GM12891 (cell line): ENCODE measurements at places on chromosomes 2 and 18.

GRCh38 chr2:36704475-36705150, 8.1 kb downstream of the VIT start:
- no peak for DNase-seq

DNA sequence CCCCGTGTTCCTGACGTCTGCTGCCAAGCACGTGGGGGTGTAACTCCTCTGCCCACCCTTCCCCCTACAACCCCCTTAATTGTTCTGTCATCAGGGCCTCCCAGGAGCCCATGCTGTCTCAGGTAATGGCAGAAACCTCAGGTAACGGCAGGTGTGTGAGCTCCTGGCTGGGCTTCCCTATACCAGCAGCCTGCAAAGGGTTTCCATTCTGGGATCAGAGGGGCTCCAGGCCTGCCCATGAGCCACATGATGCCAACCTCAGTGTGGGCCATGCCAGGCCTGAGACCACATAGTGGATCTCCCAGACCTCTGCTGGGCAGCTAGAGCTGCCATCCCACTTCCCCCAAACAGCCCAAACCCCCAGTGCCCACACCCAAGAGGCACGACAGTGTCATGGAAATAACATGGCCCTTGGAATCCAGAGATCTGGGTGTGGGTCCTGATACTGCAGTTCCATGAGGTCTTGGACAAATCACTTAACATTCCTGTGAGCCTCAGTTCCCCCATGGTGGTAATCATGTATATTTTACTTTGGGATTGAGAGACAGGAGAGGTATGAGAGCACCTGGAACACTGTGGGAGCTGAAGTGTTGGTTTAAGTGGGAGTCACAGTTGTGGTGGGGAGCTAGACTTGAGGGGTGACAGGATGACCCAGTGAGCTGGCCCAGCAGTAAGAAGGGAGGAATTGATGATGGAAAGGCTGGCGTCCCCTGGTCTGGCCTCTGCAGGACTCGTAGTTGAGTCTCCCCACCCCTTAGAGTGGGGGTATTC, 59.6 kb downstream of the ATOH8 start:
- no peak for DNase-seq

GRCh38 chr2:3470856-3471737, 48.2 kb downstream of the ADI1 start:
- no peak for DNase-seq

- DNase-seq: no peak
Observed at GRCh38 chr18:61352059-61352458, 18.8 kb downstream of the CDH20 start.

GRCh38 chr18:10504723-10505122, 21.1 kb upstream of the NAPG start:
- DNase-seq: no peak

DNA sequence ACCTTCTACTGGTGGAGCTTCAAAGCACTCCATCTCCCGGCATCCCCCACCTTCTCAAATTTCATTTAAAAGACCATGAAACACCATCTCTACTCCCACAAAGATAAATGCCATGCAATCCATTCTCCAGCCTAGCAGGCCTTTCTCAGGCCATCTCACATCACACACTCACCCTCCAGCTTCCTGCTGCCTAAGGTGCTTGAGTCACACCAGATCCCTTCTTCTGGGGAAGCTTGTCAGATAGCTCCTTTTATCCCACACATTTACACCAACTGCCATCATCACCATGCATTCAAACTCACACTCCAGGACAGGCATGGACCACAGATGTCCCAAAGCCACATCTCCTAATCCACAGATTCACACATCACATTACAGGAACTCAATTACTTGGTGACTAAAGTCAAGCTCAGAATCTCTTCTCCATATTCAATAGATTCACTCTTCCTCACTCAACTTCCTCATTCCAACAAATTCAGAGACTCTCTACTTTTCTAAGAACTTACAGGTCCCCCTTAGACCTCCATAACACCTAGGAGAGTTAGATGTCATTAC, 292.5 kb downstream of the TNS1 start:
- DNase-seq: no peak

DNA sequence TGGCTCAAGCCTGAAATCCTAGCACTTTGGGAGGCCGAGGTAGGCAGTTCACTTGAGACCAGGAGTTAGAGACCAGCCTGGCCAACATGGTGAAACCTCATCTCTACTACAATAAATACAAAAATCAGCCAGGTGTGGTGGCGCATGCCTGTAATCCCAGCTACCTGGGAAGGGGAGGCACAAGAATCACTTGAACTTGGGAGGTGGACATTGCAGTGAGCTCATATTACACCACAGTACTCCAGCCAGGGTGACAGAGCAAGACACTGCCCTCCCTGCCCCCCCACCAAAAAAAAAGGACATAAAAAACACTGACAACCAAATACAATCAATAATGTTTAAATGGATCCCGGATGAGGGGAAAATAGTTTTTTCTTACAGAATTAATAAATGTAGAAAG, 7.8 kb downstream of the TIA1 start:
- DNase-seq: no peak

DNA sequence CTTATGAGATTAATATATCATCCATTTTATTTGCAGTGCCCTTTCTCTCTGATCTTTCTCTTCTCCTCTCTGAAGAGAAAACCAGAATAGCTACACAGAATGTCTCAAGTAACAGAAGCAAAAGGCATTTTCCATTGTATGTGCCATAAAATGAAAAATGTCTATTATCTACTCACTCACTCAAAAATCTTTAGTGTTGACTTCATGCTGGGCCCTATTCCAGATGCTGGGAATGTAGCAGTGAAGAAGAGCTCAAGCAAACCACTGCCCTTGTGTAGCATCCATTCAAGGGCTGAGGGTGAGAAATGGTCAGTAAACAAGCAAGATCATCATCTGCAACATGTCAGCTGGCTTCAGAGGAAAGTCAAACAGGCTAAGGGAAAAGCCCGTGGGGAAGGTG, 427.7 kb downstream of the METTL4 start:
- no peak for DNase-seq

DNA sequence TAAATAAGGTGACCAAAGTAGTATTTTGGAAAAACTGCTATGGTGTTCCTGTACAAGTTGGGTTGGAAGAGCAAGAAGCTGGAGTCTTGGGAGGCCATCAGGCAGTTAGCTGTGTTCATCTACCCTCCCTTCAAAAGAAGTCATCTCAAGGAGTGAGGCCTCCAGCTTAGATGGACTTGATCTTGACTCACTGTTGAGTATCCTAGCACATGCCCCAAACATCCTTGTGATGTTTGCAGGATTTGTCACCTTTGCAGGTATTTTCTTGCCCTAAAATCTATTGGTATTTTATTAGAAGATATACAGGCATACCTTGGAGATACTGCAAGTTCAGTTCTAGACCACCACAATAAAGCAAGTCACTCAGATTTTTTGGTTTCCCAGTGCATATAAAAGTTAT, 30.2 kb downstream of the RNMT start:
- DNase-seq: no peak

GRCh38 chr2:203569677-203570316, 34.7 kb upstream of the RAPH1 start:
- DNase-seq: no peak

GRCh38 chr2:134296301-134296700, 42.4 kb downstream of the MGAT5 start:
- DNase-seq: no peak

- no peak for DNase-seq
Observed at GRCh38 chr2:18662689-18663088, 73.3 kb upstream of the NT5C1B start.

DNA sequence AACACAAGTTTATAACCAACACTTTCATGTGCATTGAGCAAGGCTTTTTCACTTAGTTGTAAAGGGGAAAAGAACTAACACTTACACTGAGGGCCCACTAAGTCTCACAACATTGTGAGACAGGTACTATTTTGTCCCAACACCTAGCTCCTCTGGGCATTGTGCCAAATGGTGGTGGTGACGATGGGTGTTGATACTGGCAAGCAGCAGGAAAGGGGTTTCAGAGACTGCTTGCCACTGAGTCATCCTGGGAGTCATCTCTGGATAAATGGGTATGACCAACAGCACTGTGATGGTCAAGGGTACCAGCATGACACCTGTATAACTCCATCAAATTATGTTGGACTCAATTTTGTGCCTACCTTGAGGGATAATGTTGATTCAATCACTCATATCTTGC, 138.8 kb upstream of the ITGA6 start:
- no peak for DNase-seq

DNA sequence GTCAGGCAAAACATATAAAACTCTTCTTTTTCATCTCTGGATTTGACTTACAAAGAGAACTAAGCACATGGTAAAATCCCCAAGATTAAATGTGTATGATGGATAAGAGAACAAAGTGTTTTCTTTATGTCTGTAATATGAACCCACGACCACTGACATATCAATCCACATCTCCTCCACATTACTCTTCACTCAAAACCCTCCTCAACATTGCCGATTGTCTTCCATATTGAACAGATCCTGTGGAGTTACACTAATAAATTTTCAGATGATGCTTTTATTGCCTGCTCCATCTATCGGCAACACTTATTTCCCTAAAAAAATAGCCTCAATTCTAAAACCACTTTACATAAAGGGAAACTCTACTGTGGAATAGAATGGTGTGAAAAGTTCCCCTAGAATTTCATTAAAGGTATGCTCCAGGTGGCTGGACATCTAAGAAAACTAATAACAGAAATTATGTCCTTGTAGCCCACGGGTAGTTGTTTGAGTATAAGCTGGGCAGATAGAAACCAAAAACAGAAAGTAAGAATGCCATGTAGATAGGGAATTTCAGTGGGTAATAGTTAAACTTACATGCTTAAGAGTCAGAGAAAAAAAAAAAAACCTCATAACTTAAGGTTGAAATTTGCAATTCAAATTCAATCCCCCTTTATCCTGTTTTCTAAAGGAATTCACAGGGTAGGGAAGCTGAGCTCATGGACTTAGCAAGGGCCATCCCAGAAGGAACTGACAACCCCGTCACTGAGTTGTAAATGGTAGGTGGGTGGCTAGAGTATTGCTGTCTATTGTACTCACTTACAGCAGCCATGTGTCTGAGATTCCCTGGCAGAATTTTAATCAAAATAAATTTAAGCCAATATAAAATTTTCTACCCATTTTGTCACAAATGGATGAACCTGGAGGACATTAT, 305.4 kb upstream of the LYPD1 start:
- no peak for DNase-seq
